ENCODE measurements at places on chromosomes 6 and 20.

DNA sequence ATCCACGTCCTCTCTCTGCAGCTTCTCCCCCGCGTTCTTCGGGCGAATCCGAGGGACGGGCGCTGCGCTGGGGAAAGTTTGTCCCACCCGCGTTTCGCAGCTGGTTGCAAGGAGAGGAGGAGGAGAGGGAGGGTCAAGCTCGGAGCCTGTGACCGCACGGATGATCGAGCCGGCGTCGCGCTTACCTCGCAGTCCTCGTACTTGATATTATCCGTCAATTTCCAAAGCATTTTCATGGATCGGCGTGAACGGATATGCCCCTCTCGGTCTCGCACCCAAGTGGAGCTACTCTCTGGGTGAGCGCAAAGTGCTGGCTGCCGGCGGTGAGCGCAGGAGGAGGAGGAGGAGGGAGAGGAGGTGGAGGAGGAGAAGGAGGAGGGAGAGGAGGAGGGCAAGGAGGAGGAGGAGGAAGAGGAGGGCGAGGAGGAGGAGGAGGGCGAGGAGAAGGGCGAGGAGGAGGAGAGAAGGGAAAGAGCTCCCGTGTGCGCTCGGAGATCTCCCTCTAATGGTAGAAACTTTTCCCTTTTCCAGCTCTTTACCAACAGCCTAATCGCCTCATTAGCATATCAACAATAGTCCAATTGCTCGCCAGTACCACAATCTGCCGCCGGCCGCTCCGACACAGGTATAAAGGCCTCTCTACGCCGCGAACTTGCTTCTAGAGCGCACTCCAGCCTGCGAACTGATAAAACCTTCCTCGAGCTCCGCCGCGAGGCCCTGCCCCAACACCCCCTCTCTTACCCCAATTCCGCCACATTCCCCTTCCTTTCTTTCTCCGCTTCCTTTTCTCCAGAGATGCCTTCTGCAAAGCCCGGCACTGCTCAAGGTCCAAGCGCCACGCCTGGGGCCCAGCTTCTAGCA, at the start of gene TFAP2A:
Gene TFAP2A (minus strand): TSS at position 319 of the 861 bp plus-strand sequence. CDS start 83 bp downstream, at position 236.
- DNase-seq = no peak

DNA sequence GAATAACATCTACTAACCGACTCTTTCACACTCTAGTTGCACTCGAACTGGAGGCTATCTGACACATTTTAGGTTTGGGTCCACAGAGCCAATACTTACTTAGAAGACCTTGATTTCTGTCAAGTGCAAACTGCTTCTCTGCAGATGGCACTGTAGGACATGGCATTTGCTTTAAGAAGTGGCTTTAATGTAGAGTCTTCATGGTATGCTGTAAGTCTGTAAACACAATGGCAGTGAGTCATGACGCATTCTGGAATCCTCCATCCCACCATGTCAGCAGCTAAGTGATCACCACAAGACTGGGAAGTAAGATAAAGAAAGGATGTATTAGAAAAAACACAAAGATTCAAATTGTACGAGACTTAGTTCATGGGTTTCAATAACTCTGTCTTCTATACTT, 377.0 kb upstream of the NOX3 start:
- DNase-seq = no peak

DNA sequence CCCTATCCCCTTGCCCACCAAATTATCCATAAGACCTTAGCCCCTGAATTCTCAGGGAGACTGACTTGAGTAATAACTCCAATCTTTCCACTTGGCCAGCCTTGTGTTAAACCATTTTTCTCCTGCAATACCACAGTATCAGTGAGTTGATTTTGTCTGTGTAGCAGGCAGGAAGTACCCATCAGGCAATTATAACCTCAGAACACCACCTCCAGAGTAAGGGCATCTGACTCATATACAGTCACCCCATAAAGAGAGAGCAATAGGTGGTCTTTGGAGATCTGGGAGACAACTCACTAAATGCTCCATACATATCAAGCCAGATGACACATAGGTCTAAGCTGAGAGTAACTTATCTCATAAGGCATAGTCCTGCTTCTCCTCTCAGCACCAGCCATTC, 83.7 kb downstream of the FILIP1 start:
- DNase-seq = no peak

DNA sequence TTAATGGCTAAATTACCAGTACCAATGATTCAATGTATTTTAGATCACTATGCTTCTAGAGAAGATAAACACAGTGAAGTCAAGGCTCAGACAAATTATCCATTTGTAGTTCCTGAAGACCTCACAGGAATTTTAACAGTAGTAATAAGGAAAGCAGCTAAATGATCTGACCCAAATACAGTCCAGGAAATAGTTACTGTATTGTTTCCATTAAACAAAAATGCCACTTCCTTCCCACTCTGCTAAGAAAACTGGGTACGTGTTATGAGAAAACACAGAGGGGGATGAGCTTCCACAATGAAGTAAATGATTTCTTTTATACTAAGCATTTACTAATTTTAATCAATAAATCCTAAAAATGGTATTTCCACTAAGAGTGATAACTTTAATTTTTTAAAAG, 127.9 kb downstream of the CDK19 start:
- no peak for DNase-seq

GRCh38 chr6:96649926-96650325, 87.0 kb downstream of the FHL5 start:
- no peak for DNase-seq

GRCh38 chr6:89432875-89433251, at the start of gene ANKRD6:
ANKRD6 (plus strand) TSS chr6:89433152; CDS start chr6:89566977, 133,825 bp downstream.
- peak; percentile 78 for DNase-seq

DNA sequence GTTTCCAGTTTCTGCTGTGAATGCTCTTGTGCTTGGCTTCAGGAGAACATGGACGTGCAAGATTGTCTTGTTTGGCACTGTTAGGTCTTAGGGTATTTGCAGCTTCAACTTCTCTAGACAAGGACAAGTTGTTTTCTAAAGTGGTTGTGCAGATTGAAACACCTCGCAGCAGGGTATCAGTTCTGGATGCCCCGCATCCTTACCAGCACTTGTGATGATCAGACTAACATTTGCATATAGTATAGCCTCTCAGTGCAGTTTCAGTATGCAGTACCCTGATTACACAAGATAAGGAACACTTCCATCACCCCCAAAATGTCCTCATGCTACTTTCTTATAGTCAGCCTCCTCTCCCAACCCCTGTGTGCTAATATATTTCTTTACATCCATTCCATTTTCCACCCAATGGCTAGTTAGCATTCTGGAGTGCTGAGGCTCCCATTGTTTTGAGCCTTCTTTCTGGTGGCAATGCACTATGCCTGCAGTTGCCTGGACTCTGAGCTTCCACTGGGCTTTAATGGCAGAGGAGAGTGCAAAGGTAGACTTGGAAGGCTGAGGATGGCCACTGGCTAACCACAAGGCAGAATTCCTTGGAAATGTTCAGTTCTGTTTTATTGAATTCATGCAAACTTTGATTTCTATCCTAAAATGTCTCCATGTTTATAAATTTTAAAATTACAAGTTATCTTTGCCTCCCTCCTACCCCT, 35.4 kb downstream of the KIF3B start:
- DNase-seq = no peak

GRCh38 chr6:17446713-17447112, 53.3 kb downstream of the CAP2 start:
- no peak for DNase-seq

- no peak for DNase-seq
Observed at GRCh38 chr6:99066044-99066443, 118.3 kb upstream of the FBXL4 start.

DNA sequence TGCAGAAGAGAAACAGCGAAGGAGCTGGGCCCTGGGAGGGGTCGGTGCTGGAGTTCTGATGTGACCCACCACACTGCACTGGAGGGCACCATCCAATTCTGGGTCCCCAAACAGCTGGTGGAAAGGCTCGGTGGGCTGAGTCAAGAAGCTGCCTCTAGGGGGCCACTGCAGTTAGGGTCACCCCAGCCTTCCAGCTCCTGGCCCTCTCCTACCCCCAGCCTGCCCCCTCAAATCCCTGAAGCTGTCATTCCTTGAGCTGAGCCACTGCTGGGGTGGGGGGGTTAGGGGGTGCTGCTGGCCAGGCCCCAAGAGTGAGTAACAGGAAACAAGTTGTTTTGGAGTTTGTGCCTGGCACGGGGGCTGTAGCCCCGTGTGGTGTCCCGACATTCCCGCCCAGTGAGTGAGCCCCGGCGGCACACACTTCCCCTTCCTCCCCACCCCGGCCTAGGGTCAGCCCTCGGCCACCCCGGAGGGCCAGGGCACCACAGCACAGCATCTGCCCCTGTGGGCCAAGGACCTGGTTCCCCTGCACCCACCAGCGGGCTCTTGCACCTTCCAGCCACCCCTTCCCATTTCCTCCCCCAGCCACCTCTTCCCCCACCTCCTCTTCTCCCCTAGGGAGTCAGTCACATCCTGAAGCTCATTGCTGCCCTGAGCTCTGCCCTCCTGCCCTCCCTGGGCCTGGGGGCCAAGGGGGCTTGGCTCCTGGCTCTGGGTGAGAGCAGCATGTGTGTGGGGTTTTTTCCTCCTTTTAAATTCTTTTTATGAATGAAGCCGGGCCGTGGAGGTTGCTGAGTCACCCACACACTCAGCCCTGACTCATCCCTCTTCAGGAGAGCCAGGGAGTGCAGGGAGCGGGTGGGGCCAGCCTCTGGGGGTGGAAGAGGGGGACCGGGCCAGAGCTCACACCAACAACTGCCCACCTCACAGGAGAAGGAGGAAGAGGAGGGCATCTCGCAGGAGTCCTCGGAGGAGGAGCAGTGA, 4.6 kb downstream of the SMIM29 start:
- peak; percentile 57 for DNase-seq

GRCh38 chr20:46512943-46513844, at the start of gene ZNF334:
ZNF334 (minus strand) TSS chr20:46513559; CDS start chr20:46512102, 1,457 bp downstream.
- no peak for DNase-seq

DNA sequence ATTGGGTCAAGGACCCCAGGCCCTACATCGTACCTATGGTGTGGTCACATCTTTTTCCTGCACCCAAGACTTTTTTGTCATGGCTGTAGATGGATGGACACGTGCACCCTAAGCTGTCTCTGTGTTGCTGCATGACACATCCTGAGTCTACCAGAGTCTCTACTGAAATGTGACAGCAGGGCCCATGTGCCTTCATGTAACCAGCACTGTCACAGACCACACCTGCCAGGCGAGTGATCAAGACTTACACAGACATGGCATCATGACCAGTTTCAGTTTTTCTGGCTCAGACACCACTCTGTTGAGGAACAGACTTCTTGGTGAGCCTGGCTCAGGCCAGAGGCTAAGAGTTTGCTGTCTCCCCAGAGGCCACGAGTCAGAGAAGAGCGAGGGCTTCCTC, 7.6 kb downstream of the PRND start:
- no peak for DNase-seq

DNA sequence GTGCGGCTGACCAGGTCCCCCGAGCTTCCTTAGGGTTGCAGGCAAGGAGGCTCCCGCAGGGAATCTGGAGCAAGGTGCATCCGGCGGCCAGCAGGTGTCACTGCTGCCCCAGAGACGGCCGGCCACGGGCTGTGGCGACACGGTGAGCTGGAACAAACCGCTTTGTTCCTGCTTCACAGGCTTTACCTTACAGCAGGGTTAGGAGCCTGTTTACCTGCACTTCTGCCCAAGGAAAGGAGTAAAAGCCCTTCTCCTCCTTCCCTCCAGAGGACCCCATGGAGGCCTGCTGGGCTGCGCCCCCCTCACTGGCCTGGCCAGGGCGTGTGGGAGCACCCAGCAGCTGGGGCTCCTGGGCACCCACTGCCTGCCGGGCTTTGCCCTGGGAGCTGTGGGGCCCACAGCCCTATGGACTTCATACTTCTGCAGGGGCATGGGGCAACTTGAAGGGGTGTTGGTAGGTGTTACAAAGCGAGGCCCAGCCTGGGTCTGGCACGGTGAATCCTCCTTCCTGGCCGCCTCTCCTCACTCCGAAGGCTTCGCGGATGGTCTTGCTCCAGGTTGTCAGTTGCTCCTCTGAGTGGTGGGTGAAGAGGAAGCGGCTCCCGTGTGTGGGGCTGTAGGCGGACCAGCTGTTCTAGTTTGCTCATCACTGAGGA, 88.4 kb downstream of the CDC5L start:
- DNase-seq = peak; percentile 41

- no peak for DNase-seq
Observed at GRCh38 chr20:13995841-13996240, 525 bp downstream of the MACROD2 start.

DNA sequence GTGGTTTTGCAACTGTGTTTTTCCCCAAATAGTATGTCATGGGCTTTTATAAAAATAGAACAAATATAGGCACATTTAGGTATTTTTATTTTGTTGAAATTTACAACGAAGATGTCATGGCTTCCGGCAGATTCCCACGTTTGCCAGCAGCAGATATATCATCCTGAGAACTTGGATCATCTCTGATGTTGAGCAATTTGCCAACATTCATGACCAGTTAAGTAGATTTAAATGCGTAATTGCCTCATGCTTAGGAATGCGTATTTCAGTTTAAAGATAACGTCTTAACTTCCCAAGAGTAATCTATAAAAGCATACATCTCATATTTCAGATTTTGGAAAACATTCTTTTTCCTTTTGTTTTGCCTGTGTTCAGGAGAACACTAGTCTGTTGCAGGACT, 457.8 kb downstream of the QKI start:
- DNase-seq = no peak

GRCh38 chr6:108250240-108250866, 10.5 kb downstream of the SNX3 start:
- DNase-seq = no peak
